ENCODE measurements at places on chromosomes 11 and 22.
A peak's percentile ranks its signal among the peaks of the same experiment; 100 is the strongest.

DNA sequence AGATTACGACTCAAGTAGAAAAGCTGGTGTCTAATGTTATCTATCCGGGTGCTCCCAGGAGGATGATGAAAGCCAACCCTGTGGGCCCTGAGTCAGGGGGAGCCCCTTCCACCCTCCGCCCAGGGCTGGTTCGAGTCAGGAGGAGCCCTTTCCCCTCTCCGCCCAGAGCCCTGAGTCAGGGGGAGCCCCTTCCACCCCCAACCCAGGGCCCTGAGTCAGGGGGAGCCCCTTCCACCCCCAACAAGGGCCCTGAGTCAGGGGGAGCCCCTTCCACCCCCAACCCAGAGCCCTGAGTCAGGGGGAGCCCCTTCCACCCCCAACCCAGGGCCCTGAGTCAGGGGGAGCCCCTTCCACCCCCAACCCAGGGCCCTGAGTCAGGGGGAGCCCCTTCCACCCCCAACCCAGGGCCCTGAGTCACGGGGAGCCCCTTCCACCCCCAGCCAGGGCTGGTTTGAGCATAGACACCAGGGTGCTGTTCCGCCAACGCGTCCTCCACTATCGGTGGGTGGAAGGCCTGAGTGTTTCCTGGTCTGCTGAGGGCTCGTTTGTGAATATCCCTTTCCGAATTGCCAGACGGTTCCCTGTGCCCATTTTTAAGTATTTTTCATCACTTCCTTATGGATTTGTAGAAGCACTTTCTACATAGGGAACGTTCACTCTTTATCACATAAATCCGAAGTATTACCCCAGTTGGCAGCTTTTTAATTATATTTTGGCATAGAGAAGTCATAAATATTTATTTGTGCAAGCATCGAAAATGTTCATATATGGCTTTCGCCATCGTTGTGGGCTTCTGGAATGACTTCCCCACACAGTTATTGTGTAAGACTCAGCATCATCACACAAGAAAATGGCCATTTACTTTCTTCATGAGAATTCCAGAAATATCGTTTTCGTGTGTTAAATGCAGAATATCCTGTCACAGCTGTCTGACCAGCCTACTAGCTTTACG is 380.6 kb downstream of the BRD1 start:
- DNase-seq, result peak; percentile 29

GRCh38 chr22:29967461-29967860 is 84.5 kb downstream of the MTMR3 start:
- DNase-seq, result no peak

DNA sequence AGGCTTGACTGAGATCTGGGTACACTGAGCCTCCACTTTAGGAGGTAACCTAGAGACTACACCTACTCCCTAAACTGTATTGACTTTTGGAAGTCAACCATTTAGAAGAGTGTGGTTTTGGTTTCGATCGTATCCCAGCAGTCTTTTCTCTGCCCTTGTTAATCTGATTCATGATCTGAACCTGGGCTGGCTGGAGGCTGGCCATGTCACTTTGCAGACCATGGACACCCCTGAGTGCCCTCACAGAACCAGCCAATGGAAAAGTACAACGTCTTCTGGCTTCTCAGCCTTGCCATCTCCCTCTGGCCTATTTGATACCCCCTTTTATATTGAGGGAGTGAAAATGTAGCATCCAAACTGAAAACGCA is 10.8 kb downstream of the EHF start:
- DNase-seq, result no peak

DNA sequence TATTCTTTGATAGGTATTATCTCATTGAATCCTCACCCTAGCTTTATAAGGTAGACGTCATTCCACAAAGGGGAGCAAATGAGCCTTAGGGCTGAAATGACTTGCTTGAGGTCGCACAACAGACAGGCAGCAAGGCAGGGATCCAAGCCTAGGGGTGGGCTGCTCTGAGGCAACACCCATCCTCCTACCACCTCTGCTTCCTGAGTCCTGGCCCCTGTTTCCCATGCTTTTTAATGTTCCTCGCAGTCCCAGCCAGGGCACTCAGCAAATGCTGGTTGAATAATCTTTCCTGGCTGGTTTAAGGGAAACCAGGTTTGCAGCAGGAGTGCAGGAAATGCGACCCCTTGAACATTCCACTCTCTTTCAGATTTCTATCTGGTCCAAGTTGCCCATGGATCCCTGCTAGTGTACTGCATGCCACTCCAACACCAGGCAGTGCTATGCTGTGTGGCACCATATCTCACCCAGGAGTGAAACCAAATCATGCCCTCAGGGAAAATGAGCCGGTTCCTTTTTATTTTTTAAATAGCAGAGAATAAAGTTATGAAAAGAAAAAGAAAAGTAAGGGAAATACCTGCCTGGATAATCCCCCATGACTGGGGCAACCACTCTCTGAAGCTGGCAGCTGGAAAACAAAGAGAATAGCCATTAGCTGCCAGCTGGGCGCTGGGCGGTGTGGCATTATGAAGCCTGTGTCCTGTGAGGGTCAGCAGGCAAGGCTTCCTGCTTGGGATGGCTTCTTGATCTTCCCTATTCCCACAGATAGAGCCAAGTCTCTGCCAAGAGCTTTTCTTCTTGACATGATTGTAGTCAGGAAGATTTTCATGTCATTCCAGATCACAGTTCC is 21.8 kb downstream of the MICAL2 start:
- DNase-seq, result no peak

Data from stimulated activated CD4-positive, alpha-beta T cell treated with anti-CD3 and anti-CD28 coated beads, Interleukin-4, amount 100 ng/mL, for 1 hour (primary cell).